Fibroblast of villous mesenchyme (primary cell): ENCODE measurements at places on chromosomes 5 and 9.

GRCh38 chr9:124215368-124215910 lies 42.3 kb upstream of the NEK6 start:
- DNase-seq = no peak

- no peak for DNase-seq
These were observed 65.3 kb downstream of the RXRA start for GRCh38 chr9:134391319-134392231.

- DNase-seq = peak; percentile 64
These were observed 202.7 kb upstream of the RGMB start for GRCh38 chr5:98570661-98571191.

GRCh38 chr9:122334916-122335315 lies 35.9 kb upstream of the PTGS1 start:
- DNase-seq = no peak

GRCh38 chr5:153952893-153953292 lies 85.8 kb downstream of the FAM114A2 start:
- DNase-seq = peak; percentile 16

GRCh38 chr9:75604661-75605060 lies 285.8 kb upstream of the PCSK5 start:
- no peak for DNase-seq

GRCh38 chr9:14526504-14526903 lies 166.7 kb downstream of the ZDHHC21 start:
- no peak for DNase-seq

DNA sequence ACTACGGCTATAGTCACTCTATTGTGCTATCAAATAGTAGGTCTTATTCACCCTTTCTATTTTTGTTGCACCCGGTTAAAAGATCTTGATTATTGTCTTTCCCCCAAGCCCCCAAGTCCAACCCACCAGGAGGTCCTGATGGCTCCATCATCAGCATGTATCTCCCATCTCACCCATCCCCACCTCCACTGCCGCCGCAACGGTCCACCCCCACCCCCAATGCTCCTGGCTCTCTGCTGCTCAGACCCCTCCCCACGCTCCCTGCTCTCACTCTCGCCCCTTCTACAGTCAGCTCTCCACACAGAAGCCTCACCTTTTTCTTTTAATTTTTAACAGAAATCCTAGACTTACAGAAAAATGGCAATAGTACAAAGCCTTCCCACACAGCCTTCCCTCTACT lies 51.5 kb upstream of the SH3PXD2B start:
- DNase-seq = no peak

- no peak for DNase-seq
These were observed 2.9 kb downstream of the NDUFS6 start for GRCh38 chr5:1804001-1804690.

GRCh38 chr9:133181561-133181960 lies 17.8 kb upstream of the GBGT1 start:
- no peak for DNase-seq

GRCh38 chr5:81207009-81207408 lies 26.1 kb upstream of the CKMT2 start:
- DNase-seq = peak; percentile 12

DNA sequence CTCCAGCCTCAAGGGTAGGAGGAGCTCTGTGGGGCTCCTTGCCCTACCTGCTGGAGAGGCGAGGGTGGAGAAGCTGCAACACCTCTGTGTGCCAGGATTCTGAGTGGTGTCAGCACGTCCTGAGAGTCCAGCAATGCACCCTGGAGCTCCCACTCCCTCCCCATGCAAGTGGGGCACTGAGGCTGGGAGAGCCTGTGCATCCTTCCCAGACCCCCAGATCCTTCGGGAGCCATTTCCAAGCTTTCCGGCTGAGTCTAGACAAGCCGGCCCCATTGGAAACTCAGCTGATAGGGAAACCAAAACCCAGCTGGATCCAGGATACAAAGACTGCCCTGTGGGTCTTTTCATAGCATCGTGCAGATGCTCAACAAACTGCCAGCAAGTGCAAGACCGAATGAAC lies 1.8 kb downstream of the FAM163B start:
- no peak for DNase-seq

DNA sequence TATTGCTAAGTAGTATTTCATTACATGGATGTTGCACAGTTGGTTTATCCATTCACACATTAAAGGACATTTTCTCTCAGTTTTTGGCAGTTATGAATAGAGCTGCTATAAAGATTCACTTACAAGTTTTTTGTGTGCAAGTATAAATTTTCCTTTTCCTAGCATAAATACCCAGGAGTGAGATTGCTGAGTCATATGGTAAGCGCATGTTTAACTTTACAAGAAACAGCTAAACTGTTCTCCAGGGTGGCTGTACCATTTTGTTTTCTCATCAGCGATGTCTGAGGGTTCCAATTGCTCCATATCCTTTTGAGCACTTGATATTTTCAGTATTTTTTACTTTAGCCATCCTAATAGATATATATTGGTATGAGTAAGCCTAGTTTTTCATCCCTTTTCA lies 16.4 kb upstream of the ABCA1 start:
- DNase-seq = peak; percentile 78

DNA sequence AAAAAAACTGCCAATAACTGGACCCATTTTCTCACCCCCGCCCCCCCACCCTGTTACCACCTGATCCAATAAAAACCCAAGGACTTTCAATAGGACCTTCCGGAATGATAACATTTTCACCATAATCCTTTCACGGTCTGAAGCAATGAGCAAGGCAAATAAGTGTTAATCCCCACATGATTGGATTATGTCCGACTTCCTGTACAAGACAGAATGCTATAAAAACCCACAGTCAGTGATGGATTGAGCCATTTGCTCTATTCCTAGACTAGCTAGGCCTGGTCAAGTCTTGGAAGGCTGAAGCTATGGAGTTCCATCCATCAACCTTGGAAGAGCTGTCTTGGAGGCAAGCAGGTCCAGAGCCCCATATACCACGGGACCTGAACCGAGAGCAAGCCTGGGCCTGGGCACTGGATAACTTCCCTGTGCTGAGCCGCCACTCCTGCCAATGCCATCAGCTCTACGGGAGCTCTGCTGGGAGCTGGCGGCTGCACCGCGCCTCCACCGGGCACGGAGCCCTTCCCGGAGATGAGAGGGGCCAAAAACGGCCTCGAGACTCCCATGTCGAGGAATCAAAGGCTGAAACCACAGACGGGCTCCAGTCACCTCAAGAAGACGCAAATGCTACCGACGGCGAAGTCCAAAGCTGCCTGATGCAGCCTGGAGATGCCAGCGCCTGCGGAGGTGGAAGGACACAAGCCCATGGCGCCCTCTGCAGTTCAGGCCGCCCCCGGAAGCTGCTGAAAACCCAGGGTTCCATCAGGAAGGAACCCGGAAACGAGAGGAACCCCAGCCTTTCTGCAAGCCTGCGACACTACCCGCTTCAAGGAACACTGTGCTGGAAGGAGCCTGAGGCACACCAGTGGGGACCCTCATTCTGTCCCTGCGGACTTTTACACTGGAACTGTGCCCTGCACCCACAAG lies 69.2 kb downstream of the ANXA2R start:
- DNase-seq = no peak

DNA sequence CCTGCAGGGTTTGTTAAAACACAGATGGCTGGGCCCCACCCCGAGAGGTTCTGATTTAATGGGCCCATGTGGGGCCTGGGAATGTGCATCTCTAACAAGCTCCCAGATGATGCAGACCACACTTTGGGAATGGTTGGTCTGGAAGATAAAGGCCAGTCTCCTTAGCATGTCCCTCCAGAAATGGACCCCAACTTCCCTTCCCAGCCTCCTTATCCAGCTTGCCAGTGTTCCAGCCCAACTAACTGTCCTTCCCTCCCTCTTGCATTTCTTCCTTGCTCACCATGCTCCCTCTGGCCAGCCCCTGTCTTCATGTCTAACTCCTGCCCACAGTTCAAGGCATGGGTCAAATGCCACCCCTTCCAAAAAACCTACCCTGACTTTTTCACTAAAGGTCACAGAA lies 196.1 kb upstream of the TBC1D2 start:
- DNase-seq = no peak

DNA sequence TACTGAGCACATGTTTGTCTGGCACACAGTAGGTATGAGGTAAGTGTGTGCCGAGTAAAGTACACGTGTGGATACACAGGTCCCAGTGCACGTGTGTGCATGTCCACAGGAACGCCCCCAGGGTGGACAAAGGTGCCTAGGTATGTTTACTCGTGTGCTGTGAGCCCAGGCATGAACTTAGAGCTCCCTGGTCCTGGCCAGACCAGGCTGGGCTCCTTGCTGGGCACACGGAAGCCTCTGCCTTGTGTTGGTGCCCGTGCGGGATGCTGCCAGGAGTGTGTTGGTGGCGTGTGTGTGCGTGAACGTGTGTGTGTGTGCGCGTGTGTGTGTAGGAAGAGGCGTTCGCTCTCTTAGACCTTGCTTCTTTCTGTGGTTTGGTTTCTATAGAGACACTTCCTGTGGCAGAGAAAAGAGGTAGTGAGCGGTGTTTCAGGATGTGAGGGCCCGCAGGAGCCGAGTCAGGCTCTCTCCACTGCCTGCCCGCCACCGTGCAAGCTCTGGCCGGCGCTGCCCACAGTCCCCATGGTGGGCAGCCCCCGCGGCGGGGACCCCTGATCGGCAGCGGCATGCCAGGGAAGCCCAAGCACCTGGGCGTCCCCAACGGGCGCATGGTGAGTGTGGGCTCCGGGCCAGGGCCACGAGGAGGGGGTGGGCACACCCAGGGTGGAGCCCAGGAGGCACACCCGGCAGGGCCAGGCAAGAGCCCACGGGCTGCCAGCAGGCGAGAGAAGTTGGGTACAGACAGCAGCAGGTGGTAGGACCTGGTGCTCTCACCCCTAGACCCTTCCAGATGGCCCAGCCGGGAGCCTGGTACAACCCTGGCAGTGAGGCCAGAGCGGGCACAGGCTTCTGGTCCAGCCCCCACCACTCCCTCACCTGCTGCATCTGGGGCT lies at the start of gene RGS14:
Gene RGS14 (plus strand): TSS at position 466 of the 893 bp plus-strand sequence. CDS start 101 bp downstream, at position 567.
- peak; percentile 24 for DNase-seq
